ENCODE measurements at places on chromosomes 2 and 18.

GRCh38 chr2:53631313-53632125 lies 136.1 kb upstream of the CHAC2 start:
- no peak for DNase-seq

DNA sequence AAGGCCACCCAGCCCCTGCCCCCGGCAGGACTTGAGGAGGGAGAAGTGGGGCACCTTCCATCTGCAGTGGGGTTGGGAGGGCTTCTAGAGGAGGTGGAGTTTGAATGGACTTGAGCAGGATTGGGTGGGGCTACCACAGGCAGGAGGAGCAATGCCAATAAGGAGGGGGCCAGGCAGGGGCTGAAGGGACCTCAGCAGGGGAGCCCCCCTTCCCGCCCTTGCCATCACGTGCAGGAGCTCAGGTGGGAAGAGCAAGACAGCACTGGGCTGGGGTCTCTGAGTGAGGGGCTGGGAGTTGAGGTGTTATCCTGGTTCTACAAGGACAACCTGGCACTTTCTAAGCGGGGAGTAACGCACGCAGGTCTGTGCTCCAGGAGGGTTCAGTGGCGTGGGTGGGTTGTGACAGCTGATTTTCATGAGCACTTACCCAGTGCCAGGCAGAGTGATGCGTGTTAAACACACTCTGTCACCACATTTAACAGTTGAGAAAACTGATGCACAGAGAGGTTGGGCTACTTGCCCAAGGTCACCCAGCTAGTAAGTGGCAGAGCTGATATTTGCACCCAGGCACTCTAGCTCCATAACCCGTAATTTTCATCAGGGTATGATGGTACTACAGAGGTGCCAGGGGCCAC lies 4.8 kb downstream of the CHRND start:
- DNase-seq: no peak

GRCh38 chr18:79166702-79167101 lies 97.5 kb downstream of the ATP9B start:
- no peak for DNase-seq

- DNase-seq: no peak
Measured at GRCh38 chr2:7165736-7166135, 248.5 kb downstream of the RNF144A start.

GRCh38 chr2:109689182-109689930 lies 75.2 kb downstream of the SOWAHC start:
- DNase-seq: no peak

GRCh38 chr18:60746491-60746890 lies 373.9 kb upstream of the MC4R start:
- DNase-seq: no peak

DNA sequence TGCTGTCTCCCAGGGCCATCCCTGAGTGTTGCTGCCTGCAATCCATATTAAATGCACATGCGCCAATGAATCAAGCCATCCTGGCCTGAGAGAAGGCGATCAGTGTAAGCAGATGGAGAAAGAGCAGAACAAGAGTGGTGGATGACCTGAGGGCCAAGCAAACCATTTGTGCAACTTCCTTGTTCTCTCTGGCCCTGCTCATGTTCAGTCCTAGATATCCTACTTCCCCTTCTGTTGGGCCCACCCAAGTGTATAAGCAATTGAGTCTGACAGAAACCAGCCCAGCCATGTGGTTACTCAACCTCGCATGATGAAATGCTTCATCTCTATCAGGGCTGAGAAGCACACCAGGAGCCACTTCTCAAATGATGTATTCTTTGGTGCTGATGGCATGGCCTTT lies 383.1 kb upstream of the ID2 start:
- no peak for DNase-seq

GRCh38 chr18:45056926-45057325 lies 376.2 kb downstream of the SETBP1 start:
- no peak for DNase-seq

GRCh38 chr2:149767516-149767974 lies 180.0 kb upstream of the MMADHC start:
- no peak for DNase-seq

GRCh38 chr2:224646242-224646846 lies 61.2 kb upstream of the CUL3 start:
- no peak for DNase-seq

GRCh38 chr2:216792222-216793021 lies 67.4 kb downstream of the TNP1 start:
- DNase-seq: no peak

GRCh38 chr18:62420151-62420512 lies 95.0 kb downstream of the TNFRSF11A start:
- no peak for DNase-seq

DNA sequence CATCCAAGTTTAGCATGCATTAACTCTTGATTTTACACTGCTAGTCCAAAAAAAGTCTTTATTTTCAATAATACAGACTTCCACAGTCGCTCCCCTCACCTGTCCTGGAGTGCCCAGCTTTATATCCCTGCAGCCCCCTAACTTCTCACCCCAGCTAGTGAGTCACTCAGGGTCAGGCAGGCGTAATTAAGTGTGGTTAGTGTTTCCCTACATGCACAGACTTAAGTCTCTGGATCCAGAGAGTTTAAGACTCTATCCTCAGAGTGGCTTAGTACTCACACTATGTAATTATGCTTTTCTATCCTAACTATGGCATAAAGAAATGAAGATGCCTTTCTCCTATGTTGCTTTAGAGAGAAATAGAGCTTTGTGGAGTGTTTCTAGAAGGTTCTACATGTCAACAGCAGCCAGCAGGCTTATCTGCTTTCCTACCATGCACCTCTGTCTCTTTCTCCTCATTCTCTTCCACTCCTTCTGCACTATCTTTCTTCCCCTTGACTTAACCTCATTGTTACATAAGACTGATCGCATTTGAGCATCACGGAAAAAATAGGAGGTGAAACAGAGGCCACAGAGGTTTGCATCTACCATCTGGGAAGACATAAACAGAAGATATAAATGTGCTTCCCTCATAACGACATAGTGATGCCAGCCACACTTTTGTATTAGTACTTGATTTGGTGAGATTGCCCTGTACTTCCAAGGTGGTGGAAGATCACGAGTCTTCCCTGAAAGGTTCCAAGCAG lies 34.4 kb upstream of the PMAIP1 start:
- no peak for DNase-seq

- no peak for DNase-seq
Measured at GRCh38 chr18:35528749-35529274, 31.1 kb upstream of the INO80C start.

GRCh38 chr2:176163672-176164056 lies 6.6 kb downstream of the HOXD3 start:
- DNase-seq: no peak

DNA sequence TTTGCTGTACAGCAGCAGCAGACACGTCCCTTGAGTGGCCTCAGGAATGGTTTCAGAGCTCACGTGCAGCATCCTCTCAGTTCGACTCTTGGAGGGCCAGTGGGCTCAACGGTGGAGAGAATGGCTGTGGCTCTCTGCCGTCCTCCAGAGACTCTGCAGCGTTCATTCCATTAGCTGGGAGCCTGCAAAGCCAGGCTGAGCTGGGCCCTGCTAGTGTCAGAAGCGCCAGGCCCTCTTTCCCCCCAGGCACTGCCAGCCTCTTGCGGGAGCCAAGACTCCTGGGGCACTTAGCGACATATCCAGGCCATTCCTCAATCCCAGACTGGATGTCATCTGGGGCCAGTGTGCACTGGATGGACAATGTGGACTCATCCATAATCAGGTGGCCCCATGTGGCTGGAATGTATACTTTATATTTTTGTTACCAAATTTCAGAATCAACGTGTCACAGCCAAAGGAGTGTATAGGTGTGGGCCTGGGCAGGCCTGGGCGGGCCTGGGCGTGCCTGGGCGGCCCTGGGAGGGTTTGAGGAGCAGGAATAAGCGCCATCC lies 125.1 kb upstream of the EPAS1 start:
- DNase-seq: no peak

- DNase-seq: no peak
Measured at GRCh38 chr2:232949016-232949415, 64.0 kb downstream of the NGEF start.
